ENCODE measurements at places on chromosomes 1 and 21. TPM values are rescaled to one million over a fixed set of nuclear protein-coding genes. Genes with fewer than 3 reads are reported as not detected.

The MRPL24 gene
- 47.4 TPM for total RNA-seq

The C8B gene
- 151 TPM for total RNA-seq

- H3K4me1 ChIP-seq = peaks cover 13% of the 10 kb centered on the region
- H3K27me3 ChIP-seq = peaks cover 21% of the 10 kb centered on the region
- DNase-seq = no peak
- no peaks in the 10 kb centered on the region for H3K36me3 ChIP-seq
These were observed 1.2 kb downstream of the DMBX1 start for GRCh38 chr1:46490656-46491442.

DNA sequence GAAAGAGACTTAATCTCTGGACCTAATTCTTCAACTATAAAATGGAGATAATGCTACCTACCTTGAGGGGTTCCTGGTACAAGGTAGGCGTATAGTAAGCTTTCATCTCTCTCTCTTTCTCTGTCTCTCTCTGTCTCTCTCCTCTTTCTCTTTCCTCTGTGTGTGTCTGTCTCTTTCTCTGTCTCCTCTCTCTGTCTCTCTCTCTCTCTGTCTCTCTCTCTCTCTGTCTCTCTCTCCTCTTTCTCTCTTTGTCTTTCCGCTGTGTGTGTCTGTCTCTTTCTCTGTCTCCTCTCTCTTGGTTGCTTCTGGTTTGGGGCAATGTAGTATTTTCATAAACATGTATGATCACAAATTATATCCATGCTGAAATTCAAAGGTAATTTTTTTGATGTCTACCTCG lies 76.1 kb upstream of the UBE2U start:
- no peaks in the 10 kb centered on the region for H3K4me1 ChIP-seq
- H3K36me3 ChIP-seq = no peaks in the 10 kb centered on the region
- no peak for DNase-seq
- no peak overlapping the region for H3K4me3 ChIP-seq
- H3K27ac ChIP-seq = no peak overlapping the region

DNA sequence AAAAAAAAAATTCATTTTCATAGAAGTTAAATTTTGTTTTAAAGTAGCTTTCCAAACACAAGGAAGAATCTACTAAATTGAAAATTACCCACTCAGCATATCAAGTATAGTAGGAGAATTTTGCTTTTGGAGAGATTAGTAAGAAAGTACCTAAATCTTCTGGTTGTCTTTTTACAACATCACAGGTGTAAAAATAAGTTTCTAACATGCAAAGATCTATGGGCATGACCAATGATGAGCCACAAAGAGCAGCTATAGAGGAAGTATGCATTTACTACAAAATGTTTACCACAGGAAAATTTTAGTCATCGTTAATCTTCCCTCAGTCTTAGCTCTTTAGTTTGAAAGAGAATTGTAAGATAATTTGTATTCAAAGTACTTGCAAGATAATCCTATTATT lies 28.1 kb downstream of the ANGPTL3 start:
- H3K36me3 ChIP-seq = peaks cover 2% of the 10 kb centered on the region
- H3K4me3 ChIP-seq = no peak overlapping the region
- H3K4me1 ChIP-seq = peaks cover 2% of the 10 kb centered on the region
- no peaks in the 10 kb centered on the region for H3K27me3 ChIP-seq
- no peak overlapping the region for H3K27ac ChIP-seq
- DNase-seq = no peak

DNA sequence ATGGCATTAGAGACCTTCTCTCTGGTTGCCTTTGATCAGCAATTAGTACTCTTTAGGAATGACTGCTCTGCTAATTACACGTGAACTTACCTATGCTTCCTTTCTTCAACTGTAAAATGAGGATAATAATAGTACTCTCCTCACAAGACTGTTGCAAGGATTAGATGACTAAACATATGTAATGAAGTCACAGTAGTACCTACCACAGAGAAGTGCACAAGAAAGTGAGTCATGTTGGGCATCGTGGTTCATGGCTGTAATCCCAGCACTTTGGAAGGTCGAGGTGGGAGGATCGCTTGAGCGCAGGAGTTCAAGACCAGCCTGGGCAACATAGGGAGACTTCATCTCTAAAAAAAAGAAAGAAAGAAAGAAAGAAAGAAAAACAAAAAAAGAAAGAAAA lies 68.1 kb upstream of the AK4 start:
- no peaks in the 10 kb centered on the region for H3K27me3 ChIP-seq
- no peak overlapping the region for H3K4me3 ChIP-seq
- no peaks in the 10 kb centered on the region for H3K36me3 ChIP-seq
- H3K27ac ChIP-seq = no peak overlapping the region
- DNase-seq = no peak
- H3K4me1 ChIP-seq = no peaks in the 10 kb centered on the region
